ENCODE measurements at places on chromosomes 2 and 18.

GRCh38 chr2:201298462-201299052 lies 38.2 kb downstream of the CASP8 start:
- DNase-seq: no peak

- peak; percentile 90 for DNase-seq
Measured at GRCh38 chr2:126658905-126659561, 3.1 kb downstream of the GYPC start.

DNA sequence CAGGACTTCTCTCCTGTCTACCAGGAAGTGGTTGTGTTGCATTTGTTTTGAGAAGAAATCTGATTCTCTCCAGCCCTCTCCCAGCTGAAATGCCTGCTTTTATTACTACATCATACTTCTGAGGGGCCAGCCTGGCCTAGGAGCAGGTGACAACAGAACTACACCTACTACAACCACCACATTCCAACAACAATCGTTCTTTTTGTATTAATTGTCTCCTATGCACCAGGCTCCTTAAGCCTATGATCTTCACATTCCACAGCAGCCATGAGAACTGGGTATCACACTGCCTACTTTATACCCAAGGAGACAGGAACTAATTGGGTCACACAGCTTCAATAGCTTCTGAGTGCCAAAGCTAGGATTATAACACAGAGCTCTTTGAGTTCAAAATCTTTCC lies 167.7 kb downstream of the TDRD15 start:
- no peak for DNase-seq

DNA sequence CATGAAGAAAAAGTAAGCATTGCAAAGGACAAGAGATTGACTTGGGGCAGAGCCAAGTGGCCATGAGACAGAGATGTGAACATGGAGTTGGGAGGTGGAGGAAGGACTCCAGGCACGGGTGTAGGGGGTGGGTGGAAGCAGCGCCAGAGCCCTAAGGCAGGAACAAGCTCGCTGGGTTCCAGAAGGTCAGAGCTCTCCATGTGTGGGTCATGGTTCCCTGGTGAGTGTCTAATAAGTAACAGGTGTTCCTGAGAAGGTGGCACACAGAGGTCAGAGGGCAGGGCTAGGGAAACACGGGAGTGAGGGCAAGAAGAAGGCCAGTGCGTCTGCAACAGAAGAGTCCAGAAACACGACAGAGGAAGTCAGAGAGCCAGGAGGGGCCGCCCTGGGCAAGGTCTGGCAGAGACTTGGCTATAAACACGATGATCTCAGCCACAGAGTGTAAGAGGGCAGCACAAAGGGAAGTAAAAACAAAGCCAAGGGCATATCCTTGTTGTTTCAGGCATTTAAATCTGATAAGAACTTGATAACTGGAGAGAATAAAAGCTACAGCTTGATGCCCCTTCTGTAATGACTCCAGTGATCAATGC lies 260.8 kb downstream of the TGIF1 start:
- peak; percentile 81 for DNase-seq

DNA sequence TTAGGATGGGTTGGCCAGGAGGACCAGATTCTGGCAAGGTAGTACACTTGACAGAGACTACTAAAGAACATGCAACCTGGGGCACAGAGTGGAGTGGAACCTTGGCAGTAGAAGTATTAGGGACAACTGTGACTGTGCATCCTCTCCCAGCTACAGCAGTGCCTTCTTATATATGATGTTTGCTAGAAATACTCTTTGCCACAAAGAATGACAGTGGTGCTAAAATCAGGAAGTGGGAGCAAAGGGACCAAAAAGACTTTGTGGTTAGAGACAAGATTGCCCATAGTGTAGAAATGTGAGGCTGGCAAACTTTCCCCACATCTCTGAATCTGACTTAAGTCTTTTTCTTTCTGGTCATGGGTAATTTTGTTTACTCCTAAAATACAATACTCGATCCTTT lies 9.4 kb upstream of the SLC38A11 start:
- peak; percentile 43 for DNase-seq

DNA sequence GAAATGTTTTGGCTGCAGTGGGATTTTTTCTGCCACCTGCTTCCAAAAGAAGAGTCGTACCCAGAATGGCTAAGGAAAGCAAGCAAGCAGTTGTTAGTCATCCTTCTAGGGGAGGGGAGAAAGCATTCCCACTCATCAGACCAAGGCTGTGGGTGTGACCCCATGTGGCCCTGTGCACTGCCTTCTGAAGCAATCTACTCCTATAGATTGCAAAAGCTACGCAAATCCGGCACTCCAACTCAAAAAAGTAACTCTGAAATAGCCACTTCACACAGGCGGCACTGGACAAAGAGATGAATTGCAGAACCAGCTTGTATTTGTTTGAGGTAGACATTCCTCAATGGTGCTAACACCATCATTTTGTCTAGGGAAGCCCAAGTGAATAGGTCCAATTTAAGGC lies 44.3 kb downstream of the ST3GAL5 start:
- peak; percentile 76 for DNase-seq

- no peak for DNase-seq
Measured at GRCh38 chr2:64586054-64586453, 61.9 kb downstream of the AFTPH start.

DNA sequence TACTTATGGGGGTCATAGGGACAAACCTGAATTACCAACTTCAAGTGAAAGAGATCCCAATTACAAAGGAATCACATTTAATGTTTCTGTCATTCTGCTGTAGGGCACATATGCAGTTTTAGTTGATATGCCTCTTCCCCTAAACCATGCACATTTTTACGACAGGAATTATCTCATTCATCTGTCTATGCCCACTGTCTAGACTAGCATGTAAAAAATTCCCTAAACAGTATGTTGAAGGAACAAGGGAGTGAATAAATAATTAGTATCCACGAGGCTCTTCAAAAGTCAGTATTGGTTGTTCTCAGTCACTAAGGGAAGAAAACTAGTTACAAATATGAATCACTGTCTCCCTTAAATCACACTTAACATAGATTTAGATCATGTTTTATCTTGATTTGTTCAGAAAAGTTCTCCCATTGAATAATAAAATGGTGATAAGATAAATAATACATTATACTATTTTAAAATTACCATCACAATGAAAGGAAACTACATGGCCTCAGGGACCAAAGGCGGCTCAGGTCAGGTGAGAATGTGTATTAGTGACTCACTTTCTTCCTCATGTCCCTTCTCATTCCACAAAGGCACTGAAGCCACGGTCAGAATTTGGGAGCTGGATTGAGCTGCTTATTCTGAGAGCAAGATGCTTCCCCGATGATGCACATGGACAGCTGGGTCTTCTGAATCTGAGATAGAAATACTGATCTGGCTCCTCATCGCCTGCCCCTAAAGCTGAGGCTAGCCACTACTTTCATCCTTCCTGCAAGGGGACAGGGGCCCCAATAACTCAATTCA lies 29.1 kb downstream of the DYM start:
- no peak for DNase-seq

GRCh38 chr2:235634435-235635158 lies 140.8 kb downstream of the AGAP1 start:
- no peak for DNase-seq

DNA sequence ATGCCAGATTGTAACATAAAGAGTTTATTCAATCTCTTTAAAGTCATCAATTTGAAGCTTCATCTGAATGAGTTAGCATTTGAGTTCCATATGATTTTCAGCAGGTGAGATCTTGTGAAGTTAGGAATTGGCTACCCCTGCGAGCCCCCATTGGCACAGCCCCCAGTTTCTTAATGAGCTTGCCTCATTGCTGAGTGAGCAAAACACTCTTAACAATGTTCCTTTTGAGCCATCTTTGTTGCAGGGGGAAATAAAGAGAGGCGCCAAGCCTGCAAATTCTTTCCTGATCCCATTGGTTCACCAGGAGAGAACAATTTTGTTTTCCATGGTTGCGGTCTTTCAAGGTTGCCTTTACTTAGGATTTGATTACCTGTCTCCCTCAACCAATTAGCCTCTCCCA lies 18.7 kb downstream of the DPP10 start:
- DNase-seq: no peak

- no peak for DNase-seq
Measured at GRCh38 chr2:1309507-1309906, 103.8 kb upstream of the TPO start.

GRCh38 chr2:179226203-179226960 lies 38.2 kb downstream of the SESTD1 start:
- no peak for DNase-seq

DNA sequence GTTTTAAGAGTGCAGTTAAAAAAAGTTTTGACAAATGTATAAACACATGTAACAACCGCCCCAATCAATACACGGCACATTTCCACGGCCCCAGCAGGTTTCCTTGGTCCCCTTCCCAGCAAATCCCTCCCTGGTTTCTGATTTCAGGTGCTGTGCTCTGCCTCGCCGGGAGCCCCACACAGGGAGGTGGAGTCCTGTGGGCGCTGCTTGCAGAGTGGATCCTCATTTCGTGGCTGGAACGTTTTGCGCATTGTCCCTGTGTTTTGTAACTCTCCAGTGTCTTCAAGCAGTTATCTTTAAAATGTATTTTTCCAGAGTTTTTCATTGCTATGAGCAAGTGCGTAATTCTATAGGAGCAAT lies 124.8 kb downstream of the GALR1 start:
- DNase-seq: no peak

GRCh38 chr18:36308711-36309435 lies 11.4 kb downstream of the FHOD3 start:
- DNase-seq: no peak

All from suppressor macrophage treated with lipopolysaccharide for 4 hours (primary cell).